Cortex of kidney (tissue), 1 donor: ENCODE measurements at places on chromosomes 3 and 15.

DNA sequence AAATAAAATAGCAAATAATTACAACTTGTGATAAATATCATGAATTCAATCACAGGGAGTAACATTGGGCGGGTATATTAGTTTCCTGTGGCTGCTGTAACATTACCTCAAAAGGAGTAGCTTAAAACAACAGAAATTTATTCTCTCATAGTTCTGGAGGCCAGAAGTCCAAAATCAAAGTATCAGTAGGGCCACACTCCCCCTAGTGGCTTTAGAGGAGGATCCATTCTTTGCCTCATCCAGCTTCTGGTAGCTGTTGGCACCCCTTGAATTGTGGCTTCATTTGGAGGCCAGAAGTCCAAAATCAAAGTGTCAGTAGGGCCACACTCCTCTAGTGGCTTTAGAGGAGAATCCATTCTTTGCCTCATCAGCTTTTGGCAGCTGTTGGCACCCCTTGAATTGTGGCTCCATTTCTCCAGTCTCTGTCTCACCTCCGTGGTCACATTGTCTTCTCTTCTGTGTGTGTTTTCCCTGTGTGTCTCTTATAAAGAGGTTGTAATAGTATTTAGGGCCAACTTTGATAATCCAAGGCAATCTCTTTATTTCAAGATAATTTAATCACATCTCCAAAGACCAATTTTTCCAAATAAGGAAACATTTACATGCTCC lies 3.1 kb upstream of the CFAP20DC start:
- DNase-seq: no peak

DNA sequence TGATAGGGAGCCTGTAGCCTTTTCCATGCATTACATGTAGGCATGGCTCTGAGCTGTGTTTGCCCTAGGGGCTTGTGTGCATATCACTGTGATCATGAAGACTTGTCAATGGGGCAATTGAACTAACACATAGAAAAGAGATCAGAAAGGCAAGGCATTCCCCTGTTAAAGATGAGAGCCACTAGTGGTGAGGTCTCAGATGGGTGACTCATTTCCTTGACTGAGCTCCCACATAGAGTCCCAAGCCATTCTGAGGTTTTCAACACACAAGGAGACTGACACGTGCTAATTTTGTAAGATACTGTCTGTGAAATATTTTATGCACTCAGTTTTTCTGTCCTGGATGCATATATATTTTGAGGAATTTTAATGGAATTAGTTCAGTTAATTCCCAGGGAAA lies 53.8 kb downstream of the SAMMSON start:
- no peak for DNase-seq

DNA sequence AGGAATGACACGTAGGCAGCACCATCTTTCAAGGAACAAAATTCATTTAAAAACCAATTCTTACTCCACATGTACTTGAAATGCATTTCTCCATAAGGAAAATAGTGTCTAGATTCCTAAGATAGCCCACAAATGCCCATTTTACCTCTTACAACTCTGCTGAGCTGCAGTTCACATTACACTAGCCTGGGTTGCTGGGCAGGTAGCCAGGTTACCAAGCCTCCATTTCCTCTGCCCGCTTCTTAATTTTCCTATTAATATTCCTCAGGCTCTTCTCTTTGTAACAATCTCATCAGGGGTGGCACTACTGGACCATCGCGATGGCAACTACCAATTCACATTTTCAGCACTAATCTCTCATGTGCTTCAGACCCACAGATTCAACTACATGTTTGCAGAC lies 10.8 kb downstream of the ATP13A3 start:
- DNase-seq: no peak

GRCh38 chr15:40081691-40082194 lies 26.9 kb downstream of the BMF start:
- DNase-seq: no peak

DNA sequence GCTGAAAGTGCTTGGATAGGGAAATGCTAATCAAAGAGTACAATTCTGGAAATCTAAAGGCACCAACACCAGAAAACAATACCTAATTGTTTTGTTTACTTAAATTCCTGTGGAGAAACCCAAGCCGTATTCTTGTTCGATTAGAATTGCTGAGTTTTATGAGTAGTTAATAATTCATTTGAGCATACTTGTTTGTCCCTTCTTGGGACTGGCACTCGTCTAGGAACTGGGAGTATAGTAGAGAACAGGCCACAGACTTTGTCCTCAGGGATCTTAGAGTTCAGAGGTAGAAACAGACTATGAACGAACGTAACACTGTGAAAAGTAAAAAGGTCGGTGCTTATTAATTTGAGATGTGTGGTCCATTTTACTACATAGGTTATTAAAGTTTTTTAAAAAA lies 39.4 kb downstream of the ZPLD1 start:
- DNase-seq: no peak

GRCh38 chr3:131795390-131796090 lies 239.3 kb downstream of the CPNE4 start:
- no peak for DNase-seq

GRCh38 chr15:97692301-97693015 lies 268.0 kb upstream of the ARRDC4 start:
- no peak for DNase-seq

DNA sequence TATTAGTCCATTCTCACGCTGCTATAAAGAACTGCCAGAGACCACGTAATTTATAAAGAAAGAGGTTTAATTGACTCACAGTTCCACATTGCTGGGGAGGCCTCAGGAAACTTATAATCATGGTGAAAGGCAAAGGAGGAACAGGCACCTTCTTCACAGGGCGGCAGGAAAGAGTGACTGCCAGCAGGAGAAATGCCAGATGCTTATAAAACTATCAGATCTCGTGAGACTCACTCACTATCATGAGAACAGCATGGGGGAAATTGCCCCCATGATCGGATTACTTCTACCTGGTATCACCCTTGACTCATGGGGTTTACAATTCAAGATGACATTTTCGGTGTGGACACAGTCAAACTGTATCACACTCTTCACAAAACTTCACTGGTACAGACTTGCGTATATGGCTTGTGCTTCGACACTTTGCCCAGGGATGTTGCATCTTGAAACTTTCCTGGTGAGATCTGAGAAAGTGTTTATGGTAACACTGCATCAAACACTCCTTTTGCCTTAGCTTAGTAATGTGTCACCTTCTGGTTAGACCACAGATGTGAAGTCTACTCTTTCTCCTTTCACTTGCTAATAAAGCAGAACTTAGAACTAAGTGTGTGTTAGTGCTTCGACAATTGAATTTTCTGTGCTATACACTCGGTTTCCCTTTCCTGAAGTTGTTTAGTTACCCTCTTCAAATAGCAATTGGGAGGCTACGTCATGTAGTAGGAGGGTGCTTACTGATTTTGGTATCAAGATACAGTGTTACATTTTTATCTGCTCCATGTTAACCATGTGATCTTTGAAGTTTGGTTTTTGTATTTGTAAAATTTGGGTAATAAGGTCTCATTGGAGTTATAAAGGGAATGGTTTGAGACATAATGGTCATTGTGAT lies 185.7 kb downstream of the LPP start:
- DNase-seq: no peak

DNA sequence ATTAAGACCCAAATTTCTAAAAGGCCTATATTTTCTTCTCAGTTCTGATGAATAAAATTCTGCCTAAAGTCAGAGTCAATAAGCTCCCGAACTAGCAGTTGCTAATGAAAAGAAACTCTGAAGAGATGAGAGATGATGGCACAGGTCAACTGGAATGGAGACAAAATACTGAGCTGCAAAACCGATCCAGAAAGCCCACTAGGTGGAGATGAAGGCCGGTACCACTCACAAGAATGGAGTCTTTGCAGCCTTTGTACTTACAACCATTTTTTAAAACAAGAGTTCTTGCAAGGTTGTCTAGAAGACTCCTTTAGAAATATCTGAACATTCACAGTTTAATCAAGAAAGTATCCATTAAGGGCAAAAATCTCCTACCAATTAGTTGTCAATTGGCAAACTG lies 119.9 kb upstream of the TJP1 start:
- DNase-seq: no peak

DNA sequence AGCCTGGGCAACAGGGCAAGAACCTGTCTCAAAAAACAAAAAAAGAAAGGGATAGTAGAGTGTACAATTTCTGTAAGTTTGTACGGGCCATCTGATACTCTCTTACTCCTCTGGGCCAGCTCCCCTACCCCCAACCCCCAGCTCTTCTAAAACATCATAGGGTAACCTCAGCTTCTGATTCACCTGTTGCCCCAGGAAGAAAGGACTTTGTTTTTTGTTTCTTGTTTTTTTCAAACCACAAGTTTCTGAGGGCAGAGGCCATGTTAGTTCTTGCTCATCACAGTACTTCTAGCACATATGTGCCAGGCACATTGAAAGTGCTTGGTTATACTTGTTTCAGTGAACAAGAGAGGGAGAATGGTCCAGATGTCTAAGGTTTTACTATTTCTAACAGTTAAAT lies 20.2 kb downstream of the ATOSA start:
- no peak for DNase-seq

- DNase-seq: no peak
Measured at GRCh38 chr3:52238193-52238760, 681 bp downstream of the TWF2 start.

- DNase-seq: no peak
Measured at GRCh38 chr3:71585131-71585530, 1.6 kb upstream of the FOXP1 start.

DNA sequence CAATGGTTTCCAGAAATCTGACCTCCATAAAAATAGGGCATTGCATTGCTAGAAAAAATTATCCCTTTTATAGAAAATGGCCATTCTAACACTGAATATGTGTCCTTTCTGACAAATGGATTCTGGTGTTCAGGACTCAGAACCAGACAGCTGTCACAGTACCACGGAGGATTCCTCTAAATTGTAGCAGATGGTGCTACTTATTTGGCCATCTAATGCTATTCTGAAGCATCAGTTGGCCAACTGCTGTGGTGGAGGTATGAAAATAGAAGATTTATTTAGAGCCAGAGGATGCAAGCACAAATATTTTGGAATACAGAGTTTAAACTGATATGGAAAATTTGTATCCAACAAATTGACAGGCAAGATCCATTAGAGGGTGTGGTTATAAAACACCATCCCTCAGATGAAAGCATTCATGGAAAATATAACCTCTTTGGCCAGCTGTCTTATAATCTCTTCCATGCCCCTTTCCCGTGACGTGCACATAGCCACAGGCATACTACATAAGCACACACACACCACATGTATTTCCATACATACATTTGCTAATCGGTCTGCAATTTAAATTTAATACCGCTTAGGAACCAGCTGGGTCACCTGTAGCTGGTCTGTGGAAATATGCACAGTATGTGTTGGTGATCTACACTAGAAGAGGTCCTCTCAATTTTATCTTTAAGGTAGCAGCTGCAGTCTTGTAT lies 302.7 kb upstream of the KCNMB2 start:
- DNase-seq: no peak

DNA sequence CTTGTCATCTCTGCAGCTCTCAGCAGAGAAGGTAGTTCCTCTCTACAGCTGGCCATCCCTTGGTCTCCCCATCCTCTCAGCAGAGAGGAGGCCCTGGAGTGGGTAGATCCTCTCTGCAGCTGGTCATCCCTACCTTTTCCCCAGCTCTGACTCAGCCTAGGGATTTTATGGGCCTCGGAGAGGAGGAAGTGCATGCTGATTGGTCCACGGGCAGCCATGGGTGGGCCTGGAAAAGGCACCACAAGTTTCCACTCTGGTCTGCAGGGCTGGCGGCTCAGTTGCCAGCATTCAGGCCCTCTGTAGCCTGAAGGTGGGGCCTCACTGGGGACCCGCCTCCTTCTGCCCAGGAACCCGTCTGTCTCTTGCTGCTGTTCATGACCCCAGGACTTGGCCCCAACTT lies 36.9 kb downstream of the NR1D2 start:
- no peak for DNase-seq

DNA sequence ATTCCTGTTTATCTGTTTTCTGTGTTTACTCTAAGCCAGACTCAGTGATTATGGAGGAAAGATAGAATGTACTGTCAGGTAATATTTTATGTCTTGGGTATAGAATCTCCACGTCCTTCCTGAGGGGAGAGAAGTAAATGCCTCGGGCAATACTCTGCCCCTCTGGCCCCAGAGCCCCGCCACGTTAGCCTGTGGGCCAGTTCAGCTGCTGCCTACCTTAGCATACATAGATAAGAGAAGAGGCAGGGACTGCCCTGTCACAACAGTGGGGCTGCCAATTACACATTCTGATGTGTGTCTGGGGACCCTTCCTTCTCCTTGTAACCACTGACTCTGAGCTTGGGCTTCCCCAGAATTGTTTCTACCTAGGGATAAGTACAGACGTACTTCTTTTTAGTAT lies 347.7 kb upstream of the ATP11B start:
- no peak for DNase-seq

- DNase-seq: no peak
Measured at GRCh38 chr3:42441791-42442190, 31.4 kb upstream of the LYZL4 start.

DNA sequence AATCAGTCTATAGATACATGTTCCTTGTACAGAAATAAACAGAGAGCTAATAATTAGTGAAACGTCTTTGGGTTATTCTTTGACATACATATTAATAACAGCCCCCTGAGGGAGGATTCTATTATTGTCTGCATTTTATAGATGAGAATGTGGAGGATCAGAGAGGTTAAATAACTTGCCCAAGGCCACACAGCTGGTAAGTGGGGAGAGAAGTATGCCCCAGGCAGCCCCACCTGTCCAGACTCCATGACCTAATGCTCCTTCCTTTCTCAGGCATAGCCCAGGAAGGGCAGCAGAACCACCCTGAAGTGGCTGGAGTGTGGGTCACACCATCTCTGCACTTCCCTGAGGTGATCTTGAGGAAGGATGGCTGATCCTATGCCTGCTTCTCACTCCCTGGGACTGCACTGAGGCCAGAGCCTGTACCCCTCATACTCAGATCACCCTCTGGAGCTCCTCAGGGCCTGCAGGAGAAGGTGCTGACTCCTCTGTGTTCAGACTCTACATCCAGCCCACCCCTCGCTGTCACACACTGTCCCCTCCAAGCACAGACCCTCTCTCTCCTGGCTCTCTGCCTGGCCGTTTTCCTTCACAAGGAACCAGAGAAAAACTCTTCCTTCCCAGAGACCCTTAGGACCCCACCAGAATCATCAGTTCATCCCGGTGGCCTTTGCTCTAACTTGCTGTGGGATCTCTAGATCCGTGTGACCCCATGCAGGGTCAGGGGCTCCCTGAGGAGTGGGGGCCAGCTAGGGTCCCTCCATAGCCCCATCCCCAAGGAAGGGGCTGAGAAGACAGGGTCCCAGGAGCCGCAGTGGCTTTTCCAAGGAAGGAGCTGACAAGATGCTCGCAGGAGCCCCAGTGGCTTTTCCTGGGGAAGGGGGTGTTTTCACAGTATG lies 4.4 kb upstream of the HHATL start:
- no peak for DNase-seq

DNA sequence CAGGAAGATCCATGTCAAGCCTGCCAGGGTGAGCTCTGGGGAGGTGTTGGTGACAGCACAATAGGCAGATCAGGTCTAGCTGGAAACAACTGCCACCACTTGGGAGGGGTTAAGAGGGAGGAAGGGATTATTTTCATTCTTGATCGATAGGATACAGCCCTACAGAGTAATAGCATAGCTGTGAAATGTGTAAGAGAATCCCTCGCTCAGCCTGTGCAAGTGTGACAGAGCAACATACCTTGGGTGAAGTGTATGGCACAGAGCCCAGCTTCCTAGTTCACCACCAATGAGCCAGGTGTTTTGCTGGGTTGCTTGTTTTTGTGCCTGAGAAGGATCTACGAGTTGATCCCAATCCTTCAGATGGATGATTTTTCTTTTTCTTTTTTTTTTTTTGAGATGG lies 9.2 kb upstream of the DCUN1D1 start:
- DNase-seq: no peak
